ENCODE measurements at places on chromosomes 4 and X.

DNA sequence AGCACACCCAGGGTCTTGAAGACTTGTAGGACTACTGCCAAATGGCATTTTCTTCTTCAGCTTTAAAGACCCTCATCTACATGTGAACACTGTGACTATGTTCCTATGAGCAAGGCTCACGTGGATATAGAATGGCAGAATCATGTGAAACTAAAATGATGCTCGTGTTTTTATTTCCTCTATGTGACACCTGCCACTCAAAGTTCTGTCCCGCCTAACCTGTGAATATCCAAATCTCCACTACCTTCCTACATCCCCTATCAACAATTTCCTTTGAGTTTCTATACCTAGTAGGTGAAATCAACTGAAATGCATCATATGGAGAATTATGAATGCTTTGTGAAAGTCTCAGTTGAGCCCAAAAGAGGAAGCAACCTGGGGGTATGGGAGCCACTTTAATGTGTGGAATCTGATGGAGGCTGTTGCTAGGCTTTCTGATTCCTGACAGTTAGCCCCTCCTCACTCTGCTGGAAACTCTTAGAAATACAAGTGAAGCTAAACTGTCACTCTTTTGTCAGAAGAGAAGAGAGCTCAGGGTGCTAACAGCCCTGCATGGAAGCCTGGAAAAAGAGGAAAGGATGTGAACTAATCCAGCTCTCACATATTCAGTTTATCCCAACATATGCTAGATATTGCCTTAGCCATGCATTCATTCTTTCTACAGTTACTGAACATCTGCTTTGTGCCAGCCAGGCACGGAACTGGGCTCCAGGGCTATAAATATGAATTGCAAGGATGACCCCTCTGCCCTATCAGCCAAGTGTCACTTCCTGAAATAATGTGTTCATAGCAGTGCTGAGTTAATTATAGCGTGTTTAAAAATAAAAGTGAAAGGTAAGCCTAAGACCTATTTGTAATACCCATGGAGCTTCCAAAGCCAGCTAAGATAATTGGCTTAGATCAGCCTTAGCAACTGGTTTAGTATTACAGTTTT, 11.0 kb downstream of the LHFPL1 start:
- no peak for DNase-seq

- peak; percentile 35 for DNase-seq
Measured at GRCh38 chr4:137393044-137393443, 139.2 kb downstream of the PCDH18 start.

DNA sequence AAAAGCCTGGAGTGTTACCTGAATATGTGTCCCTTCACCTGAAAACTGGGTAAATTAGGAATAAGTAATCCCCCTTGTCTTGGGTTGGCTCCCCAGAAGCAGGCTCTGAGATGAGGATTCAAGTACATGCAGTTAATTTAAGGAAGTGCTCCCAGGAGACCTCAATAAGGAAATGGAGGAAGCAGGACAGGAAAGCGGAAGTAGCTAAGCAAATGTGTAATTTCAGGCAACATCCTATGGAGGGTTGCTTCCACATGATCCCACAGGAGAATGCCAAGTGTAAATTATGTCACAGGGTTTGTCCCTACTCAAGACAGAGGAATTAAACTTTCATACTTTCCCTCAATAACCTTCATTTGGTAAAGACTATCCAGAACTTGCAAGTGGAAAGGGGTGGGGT, 48.1 kb upstream of the ARHGEF6 start:
- DNase-seq = no peak

DNA sequence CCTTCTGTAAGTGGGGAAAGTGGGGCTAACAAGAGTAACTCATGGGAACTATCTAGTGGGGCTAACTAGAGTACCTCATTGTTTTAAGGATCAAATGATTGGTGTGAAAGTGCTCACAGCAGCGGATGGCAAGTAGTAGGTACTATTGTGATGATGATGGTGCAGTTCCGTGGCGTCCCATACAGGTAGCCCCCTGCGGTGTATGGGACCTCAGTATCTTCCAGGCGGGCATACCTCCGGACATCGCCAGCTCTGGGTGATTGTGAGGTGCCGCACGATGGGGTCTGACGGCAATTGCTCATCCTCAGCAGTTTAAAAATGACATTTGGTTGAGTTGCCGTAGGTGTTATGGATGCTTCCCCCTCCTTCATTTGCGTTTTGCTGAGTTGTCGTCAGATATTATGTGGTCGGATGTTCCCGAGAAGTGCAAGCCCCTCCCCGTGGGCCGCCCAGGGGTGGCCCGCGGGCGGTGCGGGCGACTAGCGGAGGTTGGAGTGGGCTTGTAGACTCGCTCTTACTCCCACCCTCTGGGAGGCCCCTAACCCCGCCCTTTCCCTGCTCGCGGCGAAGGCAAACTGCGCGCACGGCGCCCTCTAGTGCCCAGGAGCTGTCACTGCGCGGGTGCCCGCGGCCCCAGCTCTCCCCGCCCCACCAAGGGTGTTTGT, 18.3 kb upstream of the GPR101 start:
- DNase-seq = peak; percentile 28

- no peak for DNase-seq
Measured at GRCh38 chrX:71241301-71241700, 12.6 kb downstream of the ZMYM3 start.

DNA sequence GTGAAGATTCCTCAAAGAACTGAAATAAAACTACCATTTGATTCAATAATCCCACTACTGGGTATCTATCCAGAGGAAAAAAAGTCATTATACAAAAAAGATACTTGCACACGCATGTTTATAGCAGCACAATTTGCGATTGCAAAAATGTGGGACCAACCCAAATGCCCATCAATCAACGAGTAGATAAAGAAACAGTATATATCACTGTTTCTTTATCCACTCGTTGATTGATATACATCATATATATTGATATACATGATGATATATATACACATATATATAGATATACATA, 13.6 kb upstream of the AFP start:
- no peak for DNase-seq

GRCh38 chr4:6504900-6505496, 32.6 kb upstream of the PPP2R2C start:
- DNase-seq = no peak

- peak; percentile 94 for DNase-seq
Measured at GRCh38 chr4:105474099-105474518, 247 bp upstream of the PPA2 start.

DNA sequence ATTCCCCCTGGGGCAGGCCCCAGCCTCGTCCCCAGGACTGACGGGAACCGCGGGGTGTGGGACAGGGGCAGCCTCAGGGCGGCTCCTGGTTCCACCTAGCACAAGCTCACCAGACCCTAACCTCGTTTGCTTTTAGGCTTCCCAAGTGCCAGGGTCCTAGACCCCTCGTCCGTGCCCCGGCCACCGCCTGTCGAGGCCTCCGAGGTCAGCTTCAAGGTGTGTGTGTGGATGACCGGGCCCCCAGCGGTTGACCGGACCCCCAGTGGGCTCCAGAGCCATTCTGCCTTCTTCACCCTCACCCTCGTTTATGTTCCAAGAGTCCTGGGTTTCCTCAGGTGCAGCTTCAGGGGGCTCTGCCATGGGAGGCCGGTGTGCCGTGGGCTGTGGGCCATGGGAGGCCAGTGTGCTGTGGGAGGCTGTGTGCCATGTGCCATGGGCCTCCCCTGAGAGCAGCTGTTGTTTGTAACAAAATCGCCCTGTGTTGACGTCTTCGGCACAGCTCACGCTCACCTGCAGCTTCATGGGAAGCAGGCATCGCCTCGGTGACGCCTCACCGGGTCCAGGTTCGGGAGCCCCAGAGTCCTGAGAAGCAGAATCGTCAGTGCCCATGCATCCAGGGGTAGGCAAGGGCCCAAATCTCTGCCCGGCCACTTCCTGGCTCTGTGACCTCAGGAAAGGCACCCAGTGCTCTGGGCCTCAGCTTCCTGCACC, 43.0 kb upstream of the HMX1 start:
- DNase-seq = no peak

- DNase-seq = peak; percentile 47
Measured at GRCh38 chrX:110145854-110146253, 142.9 kb downstream of the TMEM164 start.

GRCh38 chr4:185903205-185903604, 91.2 kb upstream of the SORBS2 start:
- DNase-seq = no peak

GRCh38 chrX:13689741-13690211, 848 bp downstream of the RAB9A start:
- DNase-seq = no peak

- DNase-seq = no peak
Measured at GRCh38 chr4:102791318-102791835, 30.6 kb upstream of the MANBA start.

DNA sequence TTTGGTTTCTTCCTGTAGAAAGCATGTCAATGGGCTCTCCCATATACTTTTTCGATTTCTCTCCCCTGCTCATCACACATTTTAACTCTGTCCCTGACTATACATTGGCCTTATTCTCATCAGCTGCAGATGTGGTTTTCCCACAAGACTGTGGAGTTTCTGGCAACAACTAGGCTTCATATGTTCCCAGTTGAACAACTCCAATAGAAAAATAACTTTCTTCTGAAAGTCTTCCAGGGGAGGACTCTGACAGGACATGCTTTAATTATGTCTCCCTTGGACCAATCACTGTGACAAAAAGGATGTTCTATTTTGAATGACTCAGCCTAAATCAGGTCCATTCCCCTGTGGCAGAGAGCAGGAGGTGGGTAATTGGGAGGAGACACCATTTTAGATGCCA, 28.1 kb downstream of the SPANXC start:
- no peak for DNase-seq

- DNase-seq = no peak
Measured at GRCh38 chrX:87391742-87392141, 125.9 kb upstream of the KLHL4 start.

- no peak for DNase-seq
Measured at GRCh38 chrX:8653956-8654355, 78.0 kb downstream of the ANOS1 start.

DNA sequence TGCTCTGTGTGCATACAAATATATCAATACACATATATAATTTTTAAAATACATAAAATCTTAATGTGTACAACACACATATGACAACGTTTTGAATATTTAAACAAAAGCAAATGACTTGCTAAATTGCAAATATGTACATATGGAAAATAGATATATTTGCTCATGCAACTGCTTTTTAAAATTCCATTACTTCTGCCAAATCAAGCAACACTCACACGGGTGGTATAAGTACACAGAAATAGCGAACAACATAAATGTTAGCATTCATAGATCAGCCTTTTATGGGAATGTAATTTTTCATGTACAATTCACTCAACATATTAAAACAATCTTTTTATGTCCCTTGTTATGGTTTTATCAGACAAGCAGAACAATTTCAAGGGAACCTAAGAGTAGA, 116.3 kb downstream of the DMD start:
- DNase-seq = no peak

- DNase-seq = no peak
Measured at GRCh38 chr4:70760662-70761061, 38.9 kb downstream of the RUFY3 start.

DNA sequence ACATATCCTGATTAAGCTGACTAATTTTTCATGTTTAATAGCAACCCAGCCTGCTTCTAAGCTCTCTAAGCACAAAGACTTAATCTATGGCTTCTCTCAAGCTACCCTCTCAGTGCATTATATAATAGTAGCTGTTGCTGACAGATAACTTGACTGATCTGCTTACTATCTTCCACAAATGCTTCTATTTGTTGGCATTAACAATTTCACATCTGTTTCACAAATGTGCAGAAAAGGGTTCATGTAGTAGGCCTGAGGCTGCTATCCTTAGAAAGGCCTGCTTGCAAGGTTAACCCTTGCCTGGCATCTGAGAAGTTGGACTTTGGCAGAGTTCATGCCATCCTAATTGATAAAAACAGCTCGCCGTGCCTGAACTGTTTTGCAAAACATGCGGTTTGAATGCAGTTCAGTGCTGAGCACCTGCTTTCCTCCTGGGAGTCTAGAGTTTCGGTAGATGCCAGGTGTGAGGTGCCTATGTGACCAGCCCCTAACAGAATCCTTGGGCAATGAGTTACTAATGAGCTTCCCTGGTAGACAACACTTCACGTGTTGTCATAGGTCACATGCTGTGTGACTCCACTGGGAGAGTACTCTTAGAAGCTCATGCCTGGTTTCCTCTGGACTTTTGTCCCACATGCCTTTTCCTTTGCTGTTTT, 68.4 kb downstream of the NSG1 start:
- DNase-seq = no peak

All from spinal cord (tissue), 10 donors.